ENCODE measurements at places on chromosomes 12 and 14.
A peak's percentile ranks its signal among the peaks of the same experiment; 100 is the strongest.

- peak; percentile 20 for DNase-seq
These were observed 213.3 kb upstream of the CLEC14A start for GRCh38 chr14:38469156-38469555.

GRCh38 chr12:111022386-111022785 lies 102.0 kb upstream of the MYL2 start:
- no peak for DNase-seq

DNA sequence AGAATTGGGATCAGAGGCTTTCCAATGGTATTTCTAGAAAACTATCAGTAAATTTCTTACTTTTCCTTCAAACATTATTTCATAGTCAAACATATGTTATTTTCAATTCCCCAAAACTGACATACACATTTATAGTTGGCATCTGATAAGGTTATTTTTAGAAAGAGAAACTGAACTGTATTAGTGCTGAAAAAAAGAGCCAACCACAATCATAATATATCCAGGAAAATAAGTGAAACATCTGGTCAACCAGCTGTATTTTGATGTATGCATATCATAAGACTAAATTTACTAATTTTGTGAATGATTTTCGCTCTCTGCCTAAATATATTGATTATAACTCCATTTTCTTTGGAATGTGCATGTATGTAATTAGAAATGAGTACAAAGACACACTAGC lies 554.2 kb downstream of the FLRT2 start:
- DNase-seq = no peak

DNA sequence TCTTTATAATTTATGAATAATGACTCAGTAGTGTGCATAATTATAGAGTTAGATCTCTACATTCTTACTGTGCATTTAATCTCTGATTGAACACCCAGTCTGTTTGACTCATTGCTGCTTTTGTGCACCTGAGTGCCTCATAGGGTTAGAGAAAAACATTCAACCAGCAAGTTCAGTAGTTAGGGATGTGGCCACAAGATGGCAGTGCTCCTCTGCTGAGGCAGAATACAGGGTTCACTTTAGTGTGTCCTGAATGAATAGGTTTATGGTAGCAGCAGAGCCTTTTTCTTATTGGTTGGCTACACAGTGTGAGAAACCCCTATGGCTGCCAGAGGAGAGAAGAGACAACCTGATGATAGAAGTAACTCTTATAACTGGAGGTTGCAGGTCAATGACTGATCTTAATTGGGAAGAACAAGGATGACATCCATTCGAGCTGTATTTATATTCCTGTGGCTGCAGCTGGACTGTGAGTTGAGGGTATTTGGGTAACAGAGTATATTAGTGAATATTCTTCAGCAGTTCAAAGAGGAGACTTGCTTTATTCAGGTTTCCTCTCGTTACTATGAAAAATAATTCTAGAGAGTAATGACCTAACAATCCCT lies 194.9 kb upstream of the OR4E1 start:
- DNase-seq = no peak

DNA sequence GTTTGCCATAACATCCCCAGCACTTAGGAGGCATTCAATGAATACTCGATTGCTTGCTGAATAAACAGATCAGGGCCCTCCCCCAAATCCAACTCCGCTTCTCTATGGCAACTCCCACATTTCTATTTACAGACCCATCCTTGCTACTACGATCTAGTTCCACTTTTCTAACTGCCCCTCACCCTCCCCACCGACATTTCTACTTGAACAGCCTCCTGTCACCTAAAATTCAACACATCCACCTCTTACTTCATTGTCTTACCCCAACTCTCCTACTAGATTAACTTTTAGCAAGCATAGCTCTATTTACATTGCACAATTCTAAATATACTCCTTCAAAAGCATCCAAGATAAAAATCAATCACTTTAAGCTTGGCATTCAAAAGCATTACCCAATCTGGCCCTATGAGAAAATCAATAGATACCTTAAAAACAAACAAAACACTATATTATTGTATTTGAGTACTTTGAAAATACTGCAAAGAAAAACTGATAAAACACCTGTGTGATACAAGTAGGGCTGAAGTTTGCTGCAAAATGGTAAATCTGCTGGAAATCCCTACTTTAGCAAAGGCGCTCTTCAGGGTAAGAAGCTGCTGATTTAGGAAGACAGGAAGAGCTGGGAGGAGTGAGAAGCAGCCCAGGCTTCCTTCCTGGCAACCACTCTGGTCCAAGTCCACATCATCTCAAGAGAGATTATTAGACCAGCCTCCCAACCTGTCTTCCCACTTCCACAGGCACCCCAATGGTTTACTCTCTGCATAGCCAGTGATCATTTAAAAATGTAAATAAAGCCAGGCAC lies 96.4 kb downstream of the HECTD4 start:
- DNase-seq = no peak

DNA sequence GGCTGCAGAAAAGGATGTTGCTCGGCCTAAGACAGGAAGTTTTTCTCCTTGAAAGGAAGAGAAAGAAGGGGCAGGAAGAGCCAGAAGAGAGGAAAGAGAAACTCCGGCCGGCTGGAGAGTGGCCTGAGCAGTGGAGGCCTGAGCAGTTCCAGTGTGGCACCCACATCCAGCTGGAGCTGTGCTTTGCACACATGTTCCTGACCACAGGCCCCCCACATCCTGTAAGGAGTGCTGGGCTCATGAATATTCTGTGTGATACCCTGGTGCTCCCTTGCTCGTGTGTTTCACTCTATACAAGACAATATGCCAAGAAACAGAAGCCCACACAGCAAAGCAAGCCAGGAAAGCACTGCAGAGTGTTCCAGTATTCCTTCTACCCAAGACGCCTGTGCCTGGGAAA lies 27.1 kb downstream of the POLE start:
- DNase-seq = no peak

GRCh38 chr12:65891219-65891618 lies 66.9 kb downstream of the HMGA2 start:
- peak; percentile 78 for DNase-seq

GRCh38 chr12:119783787-119784186 lies 93.3 kb downstream of the CIT start:
- DNase-seq = no peak

GRCh38 chr12:106144847-106145246 lies 6.1 kb upstream of the NUAK1 start:
- peak; percentile 74 for DNase-seq

DNA sequence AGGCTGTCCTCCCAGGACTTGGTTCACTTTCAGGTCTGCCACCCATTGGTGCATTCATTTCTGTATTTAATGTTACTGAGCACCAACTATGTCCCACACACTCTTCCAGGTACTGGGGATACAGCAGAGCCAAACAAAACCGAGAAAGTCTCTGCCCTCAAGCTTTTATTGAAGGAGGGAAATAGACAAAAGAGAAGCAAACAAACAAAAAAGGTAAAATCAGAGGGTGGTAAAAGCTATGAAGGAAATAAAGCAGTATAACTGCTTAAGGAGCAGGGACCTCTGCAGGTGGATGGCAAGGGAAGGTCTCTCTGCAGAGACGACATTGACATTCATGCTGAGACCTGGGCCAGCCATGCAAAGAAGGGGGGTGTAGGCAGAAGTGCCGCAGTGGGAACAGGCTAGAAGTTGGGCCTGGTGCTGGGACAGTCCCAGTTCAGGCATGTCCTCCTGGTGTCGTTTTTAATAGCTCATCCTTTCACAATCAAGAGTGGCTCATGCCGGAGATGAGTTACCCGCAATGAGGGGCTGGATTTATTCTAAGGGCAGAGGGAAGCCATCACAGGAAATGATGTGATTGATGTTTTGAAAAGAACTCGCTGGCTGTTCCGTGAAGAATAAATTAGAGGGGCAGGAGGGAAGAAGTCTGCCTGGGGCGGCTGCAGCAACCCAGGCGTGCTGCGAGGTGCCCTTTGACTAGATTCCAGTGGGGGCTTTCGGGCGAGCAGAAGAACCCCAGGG lies 72.8 kb downstream of the IRF2BPL start:
- peak; percentile 88 for DNase-seq

- DNase-seq = no peak
These were observed at the start of gene GUCY2C for GRCh38 chr12:14696265-14696741. Gene GUCY2C (minus strand): TSS chr12:14696599. CDS start chr12:14696448, 151 bp downstream.
